ENCODE measurements at places on chromosomes 3 and 15.

DNA sequence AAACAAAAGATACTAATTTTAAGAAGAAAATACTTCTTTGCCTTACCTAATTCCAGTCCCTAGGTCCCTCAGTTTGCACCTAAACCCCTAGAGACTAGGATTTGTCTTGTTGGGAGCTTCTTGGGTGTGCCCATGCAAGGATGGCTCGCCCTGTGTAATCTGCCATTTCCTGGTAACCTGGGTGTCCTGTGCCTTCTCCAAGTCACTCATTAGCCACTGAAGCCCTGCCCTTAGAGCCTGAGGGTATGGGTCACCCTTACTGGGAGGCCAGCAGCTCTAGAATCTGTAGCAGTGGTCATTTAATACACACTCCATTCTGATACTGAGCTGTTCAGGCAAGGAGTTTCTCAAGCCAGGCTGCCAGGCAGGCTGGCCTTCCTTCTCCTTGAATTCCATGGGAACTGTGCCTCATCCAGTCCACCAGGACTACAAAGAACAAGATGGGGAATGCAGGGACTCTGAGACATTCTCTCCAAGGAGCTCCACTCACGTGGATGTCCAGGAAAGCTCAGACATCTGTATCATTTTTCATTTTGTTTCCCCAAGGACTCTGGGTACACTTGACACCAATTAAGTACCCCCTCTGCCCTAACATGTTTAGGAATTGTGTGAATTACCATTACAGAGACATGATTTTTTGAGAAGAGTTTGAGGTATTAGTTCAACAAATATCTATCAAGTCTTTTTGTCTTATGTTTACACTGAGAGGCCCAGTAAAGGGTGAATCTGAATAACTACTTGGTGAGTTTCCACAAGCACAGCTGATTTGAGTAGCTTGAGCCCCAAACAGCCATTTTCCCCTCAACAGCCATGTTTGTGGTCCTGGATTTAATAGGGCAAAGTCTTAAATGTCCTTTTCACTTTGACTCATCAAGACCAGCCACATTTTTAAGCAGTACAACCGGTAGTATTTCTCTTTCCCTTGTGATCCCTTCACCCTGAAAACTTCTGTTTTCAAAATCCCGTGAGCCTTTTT is 52.6 kb downstream of the ARNT2 start:
- DNase-seq = no peak

- no peak for DNase-seq
Measured at GRCh38 chr3:124246949-124247348, 255.0 kb upstream of the ROPN1 start.

DNA sequence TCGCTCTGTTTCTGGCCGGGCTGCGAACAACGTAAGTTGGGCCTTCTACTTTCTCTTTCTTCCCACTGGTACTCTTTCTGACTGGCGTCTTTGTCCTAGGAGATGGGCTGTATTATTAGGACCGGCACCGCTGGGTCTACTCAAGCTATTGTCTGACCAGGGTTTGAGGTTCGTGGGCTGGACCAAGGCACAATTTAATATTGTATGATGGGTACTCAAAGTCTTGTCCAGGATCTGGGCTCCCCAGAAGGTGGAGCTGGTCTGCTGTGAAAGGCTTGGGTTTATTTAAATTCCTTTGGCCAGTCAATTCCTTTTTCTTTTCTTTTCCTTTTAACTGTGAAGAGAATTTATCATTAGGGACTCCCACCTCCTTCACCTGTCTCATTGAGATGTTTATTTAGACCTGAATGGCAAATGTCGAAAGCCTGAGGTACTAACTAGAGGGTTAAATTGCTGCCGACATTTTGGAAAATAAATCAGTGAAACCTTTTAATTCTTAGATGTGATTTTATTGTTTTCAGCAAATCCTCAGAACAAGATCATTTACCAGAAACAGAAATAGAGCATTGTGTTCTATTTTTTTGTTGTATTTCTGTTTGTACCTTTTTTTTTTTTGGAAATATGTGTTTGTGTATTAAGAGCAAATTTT is 410 bp downstream of the LRRC49 start:
- DNase-seq = peak; percentile 40

GRCh38 chr3:119702530-119703527 is at the start of gene CFAP91:
TSS of gene CFAP91 (plus strand) at chr3:119703022. CDS start at chr3:119703099, 77 bp downstream.
- DNase-seq = peak; percentile 97

GRCh38 chr15:66253418-66254088 is at the start of gene MEGF11:
TSS of gene MEGF11 (minus strand) at chr15:66253750. CDS start at chr15:66128403, 125,347 bp downstream.
- no peak for DNase-seq
